ENCODE measurements at places on chromosomes 5 and 9. TPM values are rescaled to one million over a fixed set of nuclear protein-coding genes. Genes with fewer than 3 reads are reported as not detected.

Gene FBXO10
- total RNA-seq, result 4.0 TPM

GRCh38 chr5:79697222-79698170, 7.9 kb downstream of the CMYA5 start:
- DNase-seq, result no peak

DNA sequence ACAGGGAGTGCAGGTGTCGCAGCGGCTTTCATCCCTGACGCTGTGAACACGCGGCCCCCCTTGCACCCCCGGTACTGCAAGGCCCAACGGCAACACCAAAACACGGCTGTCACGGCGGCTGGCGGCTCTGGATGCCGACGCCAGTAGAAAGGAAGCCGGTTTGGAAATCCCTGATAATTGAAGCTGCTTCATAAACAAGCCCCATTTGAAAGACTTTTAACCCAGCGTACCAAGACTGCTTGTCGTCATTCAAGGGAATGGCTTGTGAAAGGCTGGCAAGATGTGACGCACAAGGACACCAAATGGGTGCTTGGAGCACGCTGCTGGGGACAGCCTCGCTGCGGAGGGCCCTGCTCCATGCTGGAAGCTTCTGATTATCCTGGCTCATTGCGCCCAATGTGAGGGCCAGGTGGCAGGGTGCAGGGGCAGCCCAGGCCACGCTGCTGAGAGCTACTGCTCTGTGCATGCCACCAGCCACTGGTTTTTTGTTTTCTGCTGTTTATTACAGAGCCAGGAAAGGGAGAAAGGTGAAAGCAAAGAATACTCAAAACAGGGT, 63.1 kb downstream of the GTF3C4 start:
- no peak for DNase-seq

GRCh38 chr9:114150608-114151007, 4.7 kb upstream of the COL27A1 start:
- DNase-seq, result no peak

DNA sequence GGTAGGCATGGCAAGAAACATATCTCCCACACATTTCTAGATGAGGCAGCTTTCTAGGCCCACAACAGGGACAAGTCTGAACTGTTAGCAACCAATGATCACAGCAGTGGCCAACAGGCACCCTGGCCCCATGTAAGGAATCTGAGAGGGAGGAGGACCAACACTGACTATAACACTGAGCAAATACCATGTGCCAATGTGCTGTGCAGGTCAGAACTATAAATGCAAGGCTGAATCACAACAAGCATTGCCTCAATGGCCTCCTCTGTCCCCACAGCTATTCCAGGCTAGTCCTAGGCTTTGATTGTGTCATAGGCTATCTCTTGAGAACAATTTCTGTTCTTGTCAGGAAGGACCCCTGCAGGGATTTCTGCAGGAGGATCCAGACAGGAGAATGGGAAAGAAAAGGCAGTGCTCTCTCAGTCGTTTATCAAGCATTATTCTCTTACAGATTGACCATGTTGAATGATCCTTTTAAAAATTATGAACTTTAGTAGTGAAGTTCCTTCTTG, 221.2 kb downstream of the TLE1 start:
- no peak for DNase-seq

DNA sequence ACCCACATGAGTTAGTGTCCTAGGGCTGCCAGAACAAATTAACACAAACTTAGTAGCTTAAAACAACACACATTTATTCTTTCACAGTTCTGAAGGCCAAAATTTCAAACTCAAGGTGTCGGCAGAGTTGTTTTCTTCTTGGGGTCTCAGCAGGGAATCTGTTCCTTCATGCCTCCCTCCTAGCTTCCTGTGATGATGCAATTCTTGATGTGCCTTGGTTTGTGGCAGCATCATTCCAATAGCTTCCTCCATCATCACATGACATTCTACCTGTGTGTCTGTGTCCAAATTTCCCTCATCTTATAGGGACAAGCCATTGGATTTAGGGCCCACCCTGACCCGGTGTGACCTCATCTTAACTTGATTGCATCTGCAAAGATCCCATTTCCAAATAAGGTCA, 12.2 kb upstream of the SLC25A48 start:
- DNase-seq, result no peak

- DNase-seq, result no peak
Measured at GRCh38 chr5:125004009-125004408, 257.6 kb upstream of the ZNF608 start.

GRCh38 chr9:75019654-75020053, 8.4 kb downstream of the CARNMT1 start:
- no peak for DNase-seq

Gene C8G
- 8.3 TPM for total RNA-seq

Gene KIF27
- 3.2 TPM for total RNA-seq

- no peak for DNase-seq
Measured at GRCh38 chr5:135181653-135182052, 147.6 kb upstream of the PITX1 start.

Gene ARL14EPL
- not detected for total RNA-seq

Gene REXO4
- total RNA-seq, result 18.4 TPM

DNA sequence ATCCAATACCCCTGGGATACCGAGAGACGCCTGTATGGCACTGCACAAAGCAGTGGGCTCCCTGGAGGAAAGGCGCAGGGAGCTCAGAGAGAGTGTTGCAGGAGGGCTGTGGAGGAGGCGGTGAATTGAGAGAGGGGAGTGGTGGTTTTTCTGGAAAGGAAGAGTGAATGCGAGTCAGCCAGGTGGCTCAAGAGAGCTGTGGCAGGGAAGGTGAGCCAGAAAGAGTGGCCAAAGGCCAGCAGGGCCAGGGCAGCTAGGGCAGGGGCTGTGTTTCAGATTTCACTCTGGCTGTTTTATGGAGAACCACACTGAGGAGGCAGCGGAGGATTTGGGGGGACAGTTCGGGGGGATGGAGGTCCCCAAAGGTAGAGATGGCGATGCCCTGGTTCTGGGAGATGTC, 13.0 kb upstream of the DAB2IP start:
- no peak for DNase-seq

Gene LHX3
- not detected for total RNA-seq

Gene FAM221B
- total RNA-seq, result 0.28 TPM

DNA sequence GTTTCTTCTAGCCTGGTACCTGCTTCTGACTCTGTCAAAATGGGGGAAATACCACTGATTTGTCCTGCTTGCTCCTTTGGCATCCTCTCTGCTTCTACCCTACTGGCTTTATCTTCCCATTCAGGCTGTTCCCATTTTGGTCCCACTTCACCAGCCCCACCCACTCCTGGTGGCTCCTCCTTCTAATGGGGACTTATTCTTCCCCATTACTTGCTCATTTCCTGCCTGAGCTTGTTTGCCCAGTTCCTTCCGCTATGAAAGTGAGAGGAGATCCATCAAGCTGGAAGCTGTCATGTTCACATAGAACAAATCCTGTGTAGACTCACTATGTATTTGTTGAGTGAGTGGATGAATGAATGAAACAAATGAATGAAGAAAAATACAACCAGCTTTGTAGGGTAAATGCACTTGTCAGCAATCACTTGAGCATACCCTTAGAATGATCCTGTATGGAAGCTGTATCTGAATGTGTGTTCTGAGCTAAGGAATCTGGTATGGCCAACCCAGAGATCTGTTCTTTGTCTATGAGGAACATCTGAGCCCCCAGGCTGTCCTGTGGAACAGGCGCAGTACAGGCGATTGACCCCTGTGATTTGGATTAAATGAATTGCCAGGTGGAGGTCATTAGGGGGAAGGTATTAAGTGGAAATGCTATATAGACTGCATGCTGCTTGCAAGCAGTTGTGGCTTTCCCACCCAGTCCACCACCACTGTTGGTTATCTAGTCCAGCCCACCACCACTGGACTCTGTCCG, 89.5 kb downstream of the APBA1 start:
- DNase-seq, result peak; percentile 12

GRCh38 chr9:28053096-28053777, 480.0 kb upstream of the C9orf72 start:
- no peak for DNase-seq

Gene TEX48
- not detected for total RNA-seq

- DNase-seq, result no peak
Measured at GRCh38 chr5:78659714-78660113, 11.1 kb upstream of the LHFPL2 start.
